Activated effector memory CD4-positive, alpha-beta T cell treated with Interleukin-2 at 50 U/mL for 16 hours (primary cell): ENCODE measurements at places on chromosomes 16 and 17.

DNA sequence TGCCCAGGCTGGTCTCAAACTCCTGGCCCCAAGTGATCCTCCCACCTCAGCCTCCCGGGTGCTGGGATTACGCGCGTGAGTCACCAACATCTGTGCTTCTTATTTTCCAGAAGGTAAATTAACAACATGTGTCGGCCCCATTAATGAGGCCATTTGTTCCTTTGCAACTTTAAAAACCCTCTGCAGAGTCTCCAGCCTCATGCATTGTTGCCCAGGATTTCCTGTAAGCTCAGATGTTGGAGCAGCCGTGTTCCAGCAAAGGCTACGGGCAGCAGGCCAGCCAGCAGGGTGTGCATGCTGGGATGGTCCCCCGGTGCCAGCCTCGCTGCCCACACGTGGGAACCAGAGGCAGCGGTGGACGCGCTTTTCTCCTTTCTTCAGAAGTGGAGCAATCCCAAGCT, 19.1 kb upstream of the HEXD start:
- DNase-seq = no peak

DNA sequence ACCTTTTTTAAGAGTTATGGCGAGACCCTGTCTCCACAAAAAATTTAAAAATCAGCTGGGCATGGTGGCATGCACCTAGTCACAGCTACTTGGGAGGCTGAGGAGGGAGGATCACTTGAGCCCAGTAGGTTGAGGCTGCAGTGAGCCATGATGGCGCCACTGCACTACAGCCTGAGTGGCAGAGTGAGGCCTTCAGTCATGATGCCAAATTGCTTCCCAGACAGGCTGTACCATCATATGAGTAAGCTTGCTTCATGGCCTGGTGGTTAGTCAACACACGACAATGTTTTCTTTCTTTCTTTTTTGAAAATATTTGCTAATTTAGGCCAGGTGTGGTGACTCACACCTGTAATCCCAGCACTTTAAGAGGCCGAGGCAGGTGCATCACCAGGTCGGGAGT, 12.5 kb downstream of the NTAN1 start:
- DNase-seq = no peak

- DNase-seq = peak; percentile 68
Measured at GRCh38 chr17:75848523-75849278, 4.5 kb upstream of the UNC13D start.

- peak; percentile 63 for DNase-seq
Measured at GRCh38 chr17:37490022-37490587, 414 bp downstream of the DUSP14 start.

DNA sequence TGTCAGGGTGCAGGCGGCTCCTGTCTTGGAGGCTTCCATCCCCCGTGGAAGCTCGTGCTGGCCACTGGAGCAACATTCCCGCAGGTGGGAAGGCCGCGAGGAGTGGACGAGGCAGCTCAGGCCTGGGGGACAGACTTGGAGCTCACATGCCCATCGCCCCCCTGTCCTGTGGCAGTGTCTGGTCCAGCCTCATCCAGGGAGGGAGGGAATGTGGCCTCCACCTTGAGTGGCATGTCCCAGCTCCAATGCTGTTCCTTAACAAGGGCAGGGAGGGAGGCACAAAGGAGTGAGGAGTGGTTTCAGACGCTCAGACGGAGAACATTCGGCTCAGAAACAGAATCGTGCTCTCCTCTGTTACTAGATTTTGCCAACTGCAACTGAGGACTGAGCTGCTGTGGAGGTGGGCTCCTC, 159.4 kb upstream of the CHMP6 start:
- DNase-seq = no peak

- no peak for DNase-seq
Measured at GRCh38 chr17:8153525-8153956, 1.3 kb upstream of the PER1 start.

- DNase-seq = no peak
Measured at GRCh38 chr16:52861614-52862022, 191.1 kb downstream of the CHD9NB start.

- DNase-seq = no peak
Measured at GRCh38 chr16:29694384-29695195, 15.6 kb downstream of the QPRT start.

DNA sequence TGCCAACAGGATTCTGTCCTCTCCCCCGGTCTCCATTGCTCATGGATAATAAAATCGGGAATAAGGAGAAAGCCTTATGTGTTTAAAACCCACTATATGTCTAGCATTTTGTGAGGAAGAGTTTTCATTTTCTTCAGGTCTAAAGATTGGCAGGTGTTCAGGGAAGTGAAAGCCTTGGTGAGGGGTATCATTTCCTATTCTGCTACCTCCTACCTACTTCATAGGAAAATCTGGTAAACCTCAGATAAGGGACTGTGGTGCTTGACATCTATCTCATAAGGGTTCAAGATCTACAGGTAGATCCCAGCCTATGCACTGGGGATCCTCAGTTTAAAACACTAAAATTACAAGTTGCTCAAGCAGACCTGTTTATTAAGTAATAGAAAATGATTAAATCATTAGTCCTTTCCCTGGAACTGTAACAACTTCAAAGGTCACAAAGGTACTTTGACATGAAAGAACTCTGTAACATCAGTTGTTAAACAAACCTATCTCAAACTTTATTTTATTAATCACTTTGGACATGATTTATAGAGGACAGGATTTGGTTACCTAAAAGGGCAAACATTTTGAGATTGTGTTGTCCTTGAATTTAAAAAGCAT, 6.5 kb downstream of the MOSMO start:
- DNase-seq = no peak
